ENCODE measurements at places on chromosomes 6 and 20. TPM values are rescaled to one million over a fixed set of nuclear protein-coding genes. Genes with fewer than 3 reads are reported as not detected.

DNA sequence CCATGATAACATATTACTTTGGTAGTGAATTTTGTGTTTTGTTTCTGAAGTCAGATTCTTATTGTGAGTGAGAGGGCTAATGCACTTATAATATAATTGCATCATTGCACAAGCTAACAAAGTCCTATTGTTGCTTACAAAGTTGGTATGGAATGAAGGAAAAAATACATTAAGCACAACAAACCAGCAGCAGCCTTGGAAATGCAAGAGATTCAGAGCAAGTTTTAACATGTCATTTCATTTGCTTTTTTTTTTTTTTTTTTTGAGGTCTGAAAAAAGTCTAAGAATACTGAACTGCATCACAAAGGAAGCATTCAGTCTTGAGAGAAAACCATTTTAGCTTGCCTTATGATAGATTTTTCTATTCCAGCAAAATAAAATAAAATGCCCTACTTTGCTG is 57.6 kb downstream of the PLCB4 start:
- H3K4me3 ChIP-seq, result no peak overlapping the region
- no peaks in the 10 kb centered on the region for H3K27me3 ChIP-seq
- peaks cover 2% of the 10 kb centered on the region for H3K36me3 ChIP-seq
- DNase-seq, result no peak
- H3K4me1 ChIP-seq, result peaks cover 31% of the 10 kb centered on the region

DNA sequence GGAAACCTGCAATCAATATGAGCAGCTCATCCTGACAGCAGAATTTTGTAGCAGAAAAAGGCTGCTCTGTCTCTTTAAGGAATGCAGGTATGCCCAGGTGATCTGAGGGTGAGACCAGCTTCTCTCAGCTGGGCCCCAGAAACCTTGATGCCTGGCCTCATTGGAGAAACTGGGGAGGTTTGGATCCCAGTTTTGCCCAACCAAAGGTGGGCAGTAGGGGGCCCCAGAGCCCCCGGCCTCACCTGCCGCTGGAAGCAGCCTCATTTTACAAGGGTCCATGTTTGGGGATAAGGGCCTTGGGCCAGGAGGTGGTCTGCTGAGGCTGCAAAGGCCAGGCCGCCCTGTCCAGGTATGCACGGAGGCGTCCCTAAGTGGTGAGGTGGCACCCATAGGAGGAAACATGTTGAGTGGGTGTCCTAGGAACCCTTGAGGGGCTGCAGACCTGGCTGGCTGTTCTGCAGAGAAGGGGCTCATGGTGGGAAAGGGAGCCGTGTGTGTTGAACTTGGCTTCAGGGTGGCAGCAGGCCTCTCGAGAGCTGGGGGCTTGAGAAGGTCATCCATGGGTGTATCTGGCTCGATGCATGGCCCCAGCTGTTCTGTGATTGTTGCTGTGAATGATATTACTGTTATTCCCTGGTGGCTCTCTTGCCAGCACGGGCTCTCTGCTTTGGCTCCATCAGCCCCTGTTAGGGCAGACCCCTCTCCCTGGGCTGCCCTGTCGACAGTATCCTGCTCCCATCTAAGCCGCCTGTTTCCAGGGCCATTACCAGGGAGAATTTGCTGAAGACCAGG is 208.4 kb downstream of the CDH4 start:
- no peaks in the 10 kb centered on the region for H3K36me3 ChIP-seq
- H3K4me3 ChIP-seq, result no peak overlapping the region
- no peak for DNase-seq
- peaks cover 6% of the 10 kb centered on the region for H3K27me3 ChIP-seq
- H3K4me1 ChIP-seq, result no peaks in the 10 kb centered on the region

The DIDO1 gene
- total RNA-seq, result 42.5 TPM

The ZFP64 gene
- total RNA-seq, result 24.6 TPM

GRCh38 chr6:3697609-3698008 is 53.9 kb downstream of the PXDC1 start:
- H3K4me1 ChIP-seq, result peaks cover 34% of the 10 kb centered on the region
- peaks cover 1% of the 10 kb centered on the region for H3K36me3 ChIP-seq
- no peaks in the 10 kb centered on the region for H3K27me3 ChIP-seq
- peak overlapping the region; percentile 87 for H3K27ac ChIP-seq
- DNase-seq, result no peak

The UBE2V1 gene
- 79.8 TPM for total RNA-seq

DNA sequence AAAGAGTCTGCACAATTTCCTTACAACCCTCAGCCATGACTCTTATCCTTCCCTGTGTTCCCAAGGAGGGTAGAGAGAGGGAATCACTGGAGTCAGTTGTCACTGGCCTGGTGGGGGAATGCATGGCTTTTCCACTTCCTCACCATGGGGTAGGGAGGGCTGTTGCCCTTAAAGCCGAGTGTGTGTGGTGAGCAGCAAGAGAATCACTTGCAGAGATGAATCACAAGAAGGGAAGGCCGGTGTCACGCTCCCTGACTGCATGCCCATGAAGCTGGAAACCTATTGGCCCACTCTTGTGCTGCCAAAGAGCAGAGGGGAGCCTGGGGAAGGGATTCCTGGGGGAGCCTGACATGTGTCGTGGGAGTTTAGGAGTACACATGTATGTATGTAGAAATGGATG is 18.1 kb upstream of the BMP6 start:
- H3K36me3 ChIP-seq, result peaks cover 6% of the 10 kb centered on the region
- H3K4me1 ChIP-seq, result no peaks in the 10 kb centered on the region
- H3K27ac ChIP-seq, result no peak overlapping the region

Data from chondrocyte (in vitro differentiated cells).